ENCODE measurements at places on chromosomes 11 and 22. TPM values are rescaled to one million over a fixed set of nuclear protein-coding genes. Genes with fewer than 3 reads are reported as not detected.

Gene CYTH4
- 20.7 TPM for total RNA-seq

Gene SCGB1A1
- not detected for total RNA-seq

DNA sequence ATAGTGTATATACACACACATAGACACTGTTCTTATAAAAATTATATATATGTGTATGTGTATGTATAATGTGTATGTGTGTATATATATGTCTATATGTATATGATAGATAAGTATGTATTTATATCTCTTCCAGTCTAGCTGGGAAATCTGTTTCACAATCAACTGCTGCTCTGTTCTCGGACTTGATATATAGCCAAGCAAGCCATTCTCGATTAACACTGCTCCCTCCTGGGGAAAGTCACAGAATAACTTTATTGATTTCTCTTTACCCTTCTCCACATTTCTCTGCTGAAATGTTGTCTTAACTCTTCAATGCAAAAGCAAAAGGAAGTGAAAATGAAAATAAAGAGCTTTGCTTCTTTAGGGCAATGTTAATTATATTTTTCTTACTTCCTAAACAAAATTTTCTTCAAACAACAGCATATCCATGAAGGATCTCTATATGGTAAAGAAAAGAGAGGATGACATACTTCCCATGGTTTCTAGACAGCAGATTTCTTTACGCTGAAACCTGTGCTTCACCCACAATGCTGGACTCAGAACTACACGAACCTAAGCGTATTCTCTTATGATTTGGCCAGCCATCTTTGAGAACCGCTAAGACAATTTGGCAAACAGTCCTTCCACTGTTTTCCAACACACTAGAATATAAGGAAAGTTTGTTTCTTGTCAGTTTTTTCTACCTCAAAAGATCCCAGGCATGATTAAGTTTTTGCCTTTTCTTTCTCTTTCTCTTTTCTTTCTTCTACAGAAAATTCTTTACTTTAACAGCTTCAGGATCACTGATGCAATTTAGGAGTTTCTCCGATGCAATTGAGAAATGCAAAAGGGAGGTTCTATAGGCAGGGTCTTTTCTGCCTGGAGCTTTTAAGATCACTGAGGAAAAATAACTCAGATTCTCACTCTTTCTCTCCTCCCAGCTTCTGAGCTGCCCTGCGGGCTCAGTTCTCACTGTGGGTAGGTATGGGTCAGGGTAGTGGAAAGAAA, 1.9 kb downstream of the BLID start:
- DNase-seq = no peak

Gene DCPS
- total RNA-seq = 11.3 TPM

DNA sequence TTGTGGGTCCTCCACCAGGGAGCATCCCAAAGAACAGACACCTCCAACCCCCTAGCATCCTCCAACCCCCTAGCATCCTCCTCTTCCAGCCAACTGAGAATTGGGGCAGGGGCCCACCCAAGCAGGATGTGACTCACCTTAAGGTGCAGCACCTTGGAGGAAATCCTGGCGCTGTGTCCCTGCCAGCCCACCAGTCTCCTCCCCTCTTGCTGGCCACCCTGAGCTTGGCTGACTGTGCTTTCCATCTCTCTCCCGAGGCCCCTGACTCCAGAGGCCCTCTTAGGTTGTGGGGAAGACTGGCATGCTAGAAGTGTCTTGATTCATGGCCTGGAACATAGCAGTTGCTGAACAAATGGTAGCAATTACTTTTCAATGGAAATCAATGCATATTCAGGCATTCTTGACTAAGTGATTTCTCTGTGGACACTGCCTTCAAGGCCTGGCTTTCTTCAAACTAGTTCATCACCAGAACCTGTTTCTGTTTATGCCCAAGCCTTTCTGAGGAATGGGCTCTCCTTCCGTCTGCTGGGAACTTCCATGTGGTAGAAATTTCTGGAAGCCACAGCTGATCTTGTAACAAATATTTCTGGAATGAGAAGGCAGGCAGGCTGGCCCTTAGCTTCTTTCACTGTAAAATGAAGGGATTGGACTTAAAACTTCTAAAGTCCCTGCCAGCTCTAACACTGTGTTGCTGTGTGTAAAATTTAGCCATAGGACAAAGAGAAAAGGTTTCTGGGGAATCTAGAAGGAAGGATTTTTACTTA, 60.5 kb downstream of the CEP164 start:
- DNase-seq = peak; percentile 15

Gene PKNOX2
- 8.3 TPM for total RNA-seq

DNA sequence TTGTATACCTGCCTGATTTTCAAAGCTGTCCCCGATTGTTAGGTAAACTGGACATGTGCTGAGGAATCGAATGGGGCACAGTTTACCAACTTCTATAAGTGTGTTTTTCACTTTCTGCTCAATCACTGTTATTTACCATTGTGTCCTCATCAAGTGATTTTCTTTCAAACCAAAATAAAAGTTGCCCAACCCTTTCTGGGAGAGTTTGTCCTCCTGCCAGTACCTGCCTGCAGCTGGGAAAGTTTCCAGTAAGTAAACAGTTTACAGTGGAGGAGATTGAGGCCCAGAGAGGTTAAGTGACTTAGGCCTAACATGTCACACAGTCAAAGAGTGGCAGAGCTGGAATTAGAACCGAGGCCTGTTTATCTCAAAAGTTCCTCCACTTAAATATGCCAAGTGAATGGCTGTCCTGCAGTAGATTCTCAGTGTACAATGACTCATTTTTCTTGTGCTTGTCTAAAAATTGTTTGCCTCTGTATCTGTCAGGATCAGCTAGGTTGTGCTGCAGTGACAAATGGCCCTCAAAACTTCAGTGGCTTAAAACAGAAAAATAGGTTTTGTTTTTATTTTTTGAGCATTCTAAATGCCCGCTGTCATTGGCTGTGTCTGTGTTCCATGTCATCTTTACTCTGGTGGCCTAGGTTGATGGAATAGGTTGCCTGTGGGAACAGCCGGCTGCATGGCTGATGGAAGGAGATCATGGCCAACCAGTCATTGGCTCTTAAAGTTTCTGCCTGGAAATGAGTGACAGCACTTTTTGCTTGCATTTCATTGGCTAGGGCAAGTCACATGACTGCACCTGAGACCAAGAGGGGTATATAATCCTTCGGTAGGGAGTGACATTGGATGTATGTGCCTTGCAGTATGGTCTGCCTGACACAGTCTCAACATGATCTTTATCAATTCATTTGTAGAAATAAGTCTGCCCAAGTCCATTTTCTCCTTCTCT, 61.8 kb upstream of the CRYBB3 start:
- DNase-seq = no peak

DNA sequence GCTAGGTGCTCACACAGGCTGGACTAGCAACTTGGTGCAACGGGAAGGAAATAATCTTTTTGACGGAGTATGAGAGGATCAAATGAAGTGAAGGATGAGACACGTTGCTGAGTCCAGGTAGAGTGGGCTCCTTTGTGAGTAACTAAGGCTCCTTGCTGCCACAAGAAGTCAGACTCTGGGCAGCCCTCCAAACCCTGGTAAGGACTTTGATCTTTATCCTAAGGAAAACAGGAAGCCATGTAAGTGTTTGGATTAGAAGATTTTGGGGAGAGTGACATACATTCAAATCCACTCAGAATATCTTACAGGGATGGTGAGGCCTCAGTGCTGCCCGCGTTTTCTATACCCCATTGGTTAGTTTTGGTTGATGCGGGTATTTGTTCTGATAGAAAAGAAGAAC, 155.9 kb upstream of the RAG2 start:
- DNase-seq = no peak

Gene MS4A6A
- total RNA-seq = 50.3 TPM

Gene APOBEC3B
- total RNA-seq = 0.14 TPM

- DNase-seq = no peak
Observed at GRCh38 chr11:59954219-59954847, 9.5 kb upstream of the OOSP4A start.

DNA sequence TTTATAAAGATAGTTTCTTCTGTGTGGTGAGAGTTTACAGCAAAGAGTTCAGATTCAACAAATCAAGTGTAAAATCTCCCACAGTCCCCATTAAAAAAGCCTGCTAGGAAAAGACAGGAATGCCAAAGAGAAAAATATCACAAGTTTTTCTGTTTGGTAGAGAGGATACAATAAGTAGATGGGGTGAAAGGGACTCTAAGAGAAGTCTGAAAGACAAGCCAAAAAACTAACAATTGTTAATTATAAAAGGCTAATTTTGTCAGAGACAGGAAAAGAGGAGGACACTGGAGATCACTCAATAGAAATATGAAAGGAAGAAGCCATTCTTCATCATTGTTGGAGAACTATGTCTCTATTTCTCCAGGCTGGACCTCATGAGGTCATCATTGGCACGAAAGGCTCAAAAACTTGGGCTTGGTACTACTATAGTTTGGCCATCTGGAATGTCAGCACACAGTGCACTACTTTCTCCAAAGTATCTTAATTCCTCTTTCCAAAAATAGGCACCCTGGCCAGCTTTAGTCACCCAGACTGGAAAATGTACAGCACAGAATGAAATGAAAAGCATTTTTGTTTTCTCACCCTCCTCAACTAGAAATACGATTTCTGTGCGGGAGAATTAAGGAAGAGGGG, 531 bp upstream of the SOX6 start:
- DNase-seq = no peak

DNA sequence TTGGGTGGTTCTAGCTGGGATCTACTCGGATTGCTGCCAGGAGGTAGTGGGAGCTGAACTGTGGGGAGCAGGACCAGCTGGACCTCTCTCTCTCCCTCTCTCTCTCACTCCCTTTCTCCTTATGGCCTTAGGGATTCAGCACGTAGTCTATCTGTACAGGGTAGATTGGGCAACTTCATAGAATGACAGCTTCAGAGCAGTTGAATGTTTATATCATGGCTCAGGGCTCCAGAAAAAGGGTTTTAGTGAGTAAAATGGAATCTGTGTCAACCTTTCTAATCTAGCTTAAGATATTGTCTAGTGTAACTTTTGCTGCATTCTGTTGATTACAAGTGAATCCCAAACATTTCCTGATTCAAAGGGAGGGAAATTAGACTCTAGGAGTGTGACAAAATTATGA, 127.7 kb upstream of the PDGFD start:
- no peak for DNase-seq

Gene MS4A7
- total RNA-seq = 52.5 TPM

DNA sequence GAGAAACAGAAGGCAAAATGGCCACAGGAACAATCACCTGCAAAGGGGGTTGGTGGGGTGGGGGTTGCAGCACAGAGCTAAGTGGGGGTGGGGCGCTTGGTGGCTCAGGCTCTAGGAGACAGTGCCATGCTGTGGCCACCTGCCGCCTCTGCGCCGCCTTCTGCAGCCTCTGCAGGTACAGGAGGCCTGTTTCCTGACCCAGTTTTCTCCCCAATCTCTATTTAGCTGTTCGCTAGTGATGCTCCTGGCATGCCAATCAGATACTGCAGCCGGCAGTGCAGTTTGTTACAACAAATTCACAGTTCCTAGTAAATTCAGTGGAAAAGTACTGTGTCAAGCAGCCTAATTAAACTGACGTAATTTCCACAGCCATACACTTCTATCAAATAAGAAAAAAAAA, 106.4 kb downstream of the SERGEF start:
- DNase-seq = no peak

- DNase-seq = peak; percentile 72
Observed at GRCh38 chr11:60795291-60795690, 10.2 kb downstream of the MS4A10 start.

Gene RFPL3
- total RNA-seq = not detected

- DNase-seq = no peak
Observed at GRCh38 chr22:17769716-17770082, 4.6 kb downstream of the BID start.

GRCh38 chr11:112588252-112588694, 327.6 kb upstream of the PLET1 start:
- peak; percentile 85 for DNase-seq

DNA sequence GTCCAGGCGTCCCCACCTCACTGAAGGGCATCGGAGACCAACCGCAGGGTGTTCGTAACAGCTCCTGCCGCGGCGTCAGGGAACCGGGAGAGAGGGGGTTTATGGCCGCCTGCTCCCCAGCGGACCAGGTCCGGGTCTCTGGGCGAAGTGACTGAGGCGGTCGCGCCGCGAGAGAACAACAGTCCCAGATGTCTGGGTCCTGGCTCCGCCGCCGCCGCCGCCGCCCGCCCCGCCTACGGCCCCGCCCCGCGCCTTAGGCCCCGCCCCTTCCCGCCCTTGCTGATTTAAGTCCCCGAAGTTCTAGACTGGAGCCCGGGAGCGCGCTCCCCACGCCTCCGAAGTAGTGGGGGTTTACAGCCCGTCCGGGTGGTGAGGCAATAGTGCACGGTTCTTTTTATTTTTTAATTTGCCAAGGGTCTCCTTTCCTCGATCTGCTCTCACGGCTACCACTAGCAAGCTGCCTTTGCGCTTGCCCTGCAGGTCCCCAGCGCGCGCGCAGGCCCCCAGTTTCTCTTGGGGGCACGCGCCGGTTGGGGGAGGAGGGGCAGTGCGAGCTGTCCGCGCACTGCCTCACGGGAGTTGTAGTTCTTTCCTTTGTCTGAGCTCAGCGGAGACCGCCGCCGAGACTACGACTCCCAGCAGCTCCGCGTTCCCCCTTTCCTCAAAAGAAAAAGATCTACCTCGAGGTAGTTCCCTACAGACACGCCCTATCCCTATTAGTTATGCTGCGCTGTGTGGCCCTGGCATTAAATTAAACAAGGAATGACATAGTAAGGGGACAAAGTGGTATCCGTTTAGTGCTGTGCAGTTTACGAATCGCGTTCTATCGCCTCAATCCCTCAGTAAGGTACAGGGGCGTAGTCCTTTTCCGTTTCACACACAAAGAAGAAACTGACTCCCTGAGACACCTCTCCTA, at the start of gene PGM2L1:
TSS of gene PGM2L1 (minus strand) at position 190 of the 916 bp plus-strand sequence. CDS start 272 bp downstream, outside the sequence.
- DNase-seq = peak; percentile 98

Gene DNAJB7
- not detected for total RNA-seq

Gene LRRC55
- total RNA-seq = not detected

Gene MISFA
- total RNA-seq = 2.1 TPM

Gene SMC1B
- total RNA-seq = not detected

GRCh38 chr11:46272816-46273427, 4.5 kb upstream of the CREB3L1 start:
- DNase-seq = peak; percentile 90

DNA sequence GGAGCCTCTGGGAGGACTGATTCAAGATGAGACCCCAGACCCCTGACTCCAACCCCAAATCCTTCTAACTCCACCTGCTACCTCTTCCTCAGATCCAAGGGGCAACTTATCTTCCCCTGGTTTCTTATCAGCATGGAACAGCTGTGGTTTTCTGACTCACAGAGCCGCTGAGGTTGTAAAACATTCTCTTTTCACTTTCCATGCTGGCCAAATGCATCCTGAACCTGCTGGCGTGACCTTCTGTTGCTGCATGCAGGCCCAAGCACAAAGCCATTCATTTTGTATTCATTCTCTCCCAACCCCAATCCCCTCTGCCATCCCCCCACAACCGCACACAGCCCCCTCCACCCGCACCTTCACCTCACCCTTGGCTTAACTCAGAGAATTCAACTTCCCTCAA, 70.3 kb downstream of the SEZ6L start:
- DNase-seq = no peak
